Heart right ventricle (tissue), 16 donors: ENCODE measurements at places on chromosomes 4 and X. TPM values are rescaled to one million over a fixed set of nuclear protein-coding genes. Genes with fewer than 3 reads are reported as not detected.

GRCh38 chr4:114136069-114136468 lies 156.6 kb upstream of the ARSJ start:
- no peak for DNase-seq

GRCh38 chr4:5858020-5858769 lies 34.7 kb downstream of the CRMP1 start:
- no peak for DNase-seq

- peak; percentile 6 for DNase-seq
Observed at GRCh38 chrX:80808881-80809411, 731 bp downstream of the BRWD3 start.

Gene TRIM75
- not detected for total RNA-seq

DNA sequence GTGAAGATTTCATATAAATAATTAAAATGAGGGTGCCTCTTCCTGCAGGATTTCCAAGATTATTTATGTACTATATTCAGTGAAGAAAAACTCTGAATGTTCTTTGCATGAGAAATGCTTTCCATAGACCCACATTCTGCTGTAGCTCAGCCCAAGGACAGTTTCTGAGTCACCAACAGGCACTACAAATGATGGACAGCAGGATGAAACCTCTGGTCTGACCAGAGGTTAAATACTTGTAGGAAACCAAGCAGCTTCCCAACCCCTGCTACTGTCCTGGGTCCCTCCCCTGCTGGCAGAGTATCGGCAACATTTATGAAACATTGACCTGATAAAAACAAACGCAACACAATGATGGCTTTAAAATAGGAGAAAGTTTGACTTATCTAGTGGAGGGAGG lies 73.1 kb downstream of the CXXC4 start:
- no peak for DNase-seq

Gene SORCS2
- 0.95 TPM for total RNA-seq

Gene MTNR1A
- total RNA-seq = not detected

DNA sequence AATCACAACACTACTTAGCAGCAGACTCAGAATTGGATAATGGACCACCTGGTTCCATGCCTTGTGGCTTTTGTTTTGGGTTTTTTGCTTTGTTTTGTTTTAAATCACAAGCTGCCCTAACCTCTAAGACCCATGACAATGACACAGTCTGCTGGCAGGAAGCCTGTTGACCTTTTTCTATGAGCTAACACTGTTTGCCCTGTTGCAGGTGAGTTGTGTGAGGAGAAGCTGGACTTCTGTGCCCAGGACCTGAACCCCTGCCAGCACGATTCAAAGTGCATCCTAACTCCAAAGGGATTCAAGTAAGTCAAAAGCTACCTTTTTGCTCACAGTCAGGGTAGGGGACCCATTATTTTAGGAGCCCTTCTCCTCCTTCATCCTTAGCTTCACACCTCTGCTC lies 110.8 kb upstream of the PACRGL start:
- DNase-seq = no peak

- no peak for DNase-seq
Observed at GRCh38 chrX:115229337-115230003, 4.4 kb downstream of the LRCH2 start.

Gene AWAT2
- not detected for total RNA-seq

DNA sequence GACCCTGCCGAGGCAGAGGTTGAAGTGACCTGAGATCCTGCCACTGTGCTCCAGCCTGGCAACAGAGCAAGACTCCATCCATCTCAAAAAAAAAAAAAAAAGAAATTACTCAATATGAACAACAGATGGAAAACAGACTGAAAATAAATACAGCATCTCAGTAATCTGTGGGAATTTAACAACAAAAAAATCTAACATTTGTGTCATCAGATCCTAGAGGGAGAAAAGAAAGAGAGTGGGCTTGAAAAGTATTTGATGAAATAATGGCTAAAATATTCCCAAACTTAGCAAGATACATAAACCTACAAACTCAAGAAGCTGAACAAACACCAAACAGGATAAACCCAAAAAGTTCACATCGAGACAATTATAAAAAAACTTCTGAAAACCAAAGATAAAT lies 84.7 kb downstream of the CENPC start:
- DNase-seq = no peak

GRCh38 chr4:123218981-123219380 lies 177.6 kb upstream of the SPRY1 start:
- no peak for DNase-seq

Gene VCX
- total RNA-seq = not detected

GRCh38 chrX:856566-857290 lies 226.1 kb downstream of the SHOX start:
- no peak for DNase-seq

GRCh38 chr4:123876671-123877101 lies 480.1 kb downstream of the SPRY1 start:
- DNase-seq = no peak

DNA sequence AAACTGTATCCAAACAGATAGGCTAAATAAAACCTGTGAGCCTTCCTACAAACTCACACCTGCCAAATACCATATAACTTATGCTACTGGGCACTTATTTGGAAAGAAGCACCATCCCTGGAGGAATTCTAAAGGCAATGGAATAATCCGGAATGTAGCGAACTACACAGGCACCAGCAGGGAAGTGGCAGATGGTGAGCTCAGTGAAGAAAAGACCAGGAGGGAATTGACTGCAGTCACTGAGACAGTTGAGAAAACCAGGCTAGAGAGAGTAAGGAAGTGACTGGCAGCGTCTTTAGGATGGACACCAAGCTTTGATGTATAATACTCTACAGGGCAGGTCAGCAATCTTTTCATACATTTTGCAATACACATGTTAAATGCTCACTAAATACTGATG lies 16.3 kb downstream of the NDNF start:
- DNase-seq = no peak

GRCh38 chr4:145785391-145786008 lies 105.6 kb downstream of the C4orf51 start:
- no peak for DNase-seq

GRCh38 chrX:5829469-5829868 lies 399.2 kb downstream of the NLGN4X start:
- no peak for DNase-seq

Gene CTAG1A
- total RNA-seq = not detected

Gene PRICKLE3
- total RNA-seq = 9.7 TPM

Gene PCDH18
- total RNA-seq = 3.0 TPM

Gene TCEAL2
- not detected for total RNA-seq

GRCh38 chrX:30904186-30904585 lies 15.1 kb upstream of the TAB3 start:
- DNase-seq = no peak

DNA sequence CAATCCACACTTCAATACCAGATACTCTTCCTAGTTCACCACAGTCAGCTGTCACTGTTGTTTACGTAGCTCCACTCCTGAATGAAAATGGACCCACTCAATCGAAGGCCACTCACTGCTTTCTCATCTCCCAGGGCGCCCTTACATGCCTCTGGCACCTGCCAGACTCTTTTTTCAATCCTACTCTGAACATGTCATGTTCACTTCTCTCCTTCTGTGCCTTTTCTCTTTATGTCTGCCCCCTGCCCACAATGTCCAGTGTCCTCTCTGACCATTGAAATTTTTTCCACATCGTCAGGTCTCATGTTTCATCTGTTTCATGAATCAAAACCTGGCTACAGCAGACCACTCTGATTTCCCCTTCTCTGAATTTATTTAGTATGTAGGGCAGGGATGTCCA lies 1.3 kb upstream of the MGAT4D start:
- DNase-seq = no peak

Gene TCP11X2
- not detected for total RNA-seq

DNA sequence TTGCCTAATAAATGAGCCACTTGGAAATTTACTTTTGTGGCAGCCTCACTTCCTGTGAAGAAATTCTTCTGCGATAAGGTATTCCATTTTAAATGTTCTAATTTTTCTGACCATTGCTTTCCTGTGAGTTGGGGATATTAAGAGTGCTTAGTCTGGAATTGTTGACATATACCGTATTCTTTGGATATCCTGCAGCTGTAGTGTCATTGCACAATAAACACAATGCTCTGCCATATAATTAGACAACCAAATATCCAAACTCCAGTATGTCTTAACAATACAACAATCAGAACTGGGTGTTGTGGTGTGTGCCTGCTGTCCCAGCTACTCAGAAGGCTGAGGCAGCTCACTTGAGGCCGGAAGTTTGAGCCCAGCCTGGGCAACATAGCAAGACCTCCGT lies 99.4 kb downstream of the LUZP4 start:
- no peak for DNase-seq

DNA sequence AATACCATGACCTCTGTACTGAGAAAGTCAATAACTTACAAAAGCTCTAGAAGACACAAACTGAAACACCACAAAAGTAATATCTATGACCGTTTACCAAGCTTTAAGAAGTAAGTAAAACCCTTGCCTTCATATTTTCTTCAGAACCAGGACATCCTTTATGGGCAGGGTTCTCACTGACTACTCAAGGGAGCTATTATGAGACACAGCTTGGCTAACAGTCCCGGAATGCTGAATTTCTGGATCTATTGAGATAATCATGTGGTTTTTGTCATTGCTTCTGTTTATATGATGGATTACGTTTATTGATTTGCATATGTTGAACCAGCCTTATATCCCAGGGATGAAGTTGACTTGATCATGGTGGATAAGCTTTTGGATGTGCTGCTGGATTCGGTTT lies 19.9 kb upstream of the CDS1 start:
- DNase-seq = no peak

DNA sequence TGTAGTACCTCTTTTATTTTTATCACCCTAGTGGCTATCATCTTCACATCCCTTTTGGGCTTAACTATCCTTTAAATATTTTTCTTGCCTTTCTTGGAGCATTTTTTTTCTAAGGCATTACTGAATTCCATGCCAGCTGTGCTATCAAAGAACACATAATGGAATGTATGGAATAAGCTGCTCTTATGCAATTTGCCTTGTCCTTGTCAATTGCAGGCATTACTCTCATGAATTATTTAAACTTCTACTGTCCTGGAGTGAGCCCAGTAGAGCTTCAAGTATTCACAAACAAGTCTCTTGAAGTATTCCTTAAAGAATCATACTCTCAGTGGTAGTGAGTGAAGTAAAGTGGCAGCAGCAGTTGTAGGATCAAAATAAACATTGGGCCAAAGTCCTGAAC lies 144.6 kb upstream of the IGFBP7 start:
- no peak for DNase-seq

DNA sequence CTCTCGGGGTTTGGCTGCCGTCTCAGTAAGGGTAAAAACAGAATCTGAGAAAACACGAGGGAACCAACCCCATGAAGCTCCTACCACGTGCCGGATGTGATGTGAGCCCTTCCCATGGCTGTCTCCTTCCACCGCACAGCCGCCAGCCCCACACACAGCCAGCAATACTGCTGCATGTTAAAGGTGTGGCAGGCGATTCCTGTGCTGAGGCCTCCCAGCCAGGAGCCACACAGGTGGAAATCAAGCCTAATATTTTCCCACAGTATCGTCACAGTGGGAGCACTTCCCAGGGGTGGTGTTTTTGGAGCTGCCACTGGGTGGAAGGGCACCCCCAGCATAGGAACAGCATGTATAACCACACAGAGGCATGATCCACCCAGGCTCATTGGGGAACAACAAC lies 77.5 kb downstream of the SLC2A9 start:
- DNase-seq = no peak

- DNase-seq = no peak
Observed at GRCh38 chr4:15361529-15361928, 66.3 kb upstream of the C1QTNF7 start.

Gene LEF1
- 1.0 TPM for total RNA-seq

GRCh38 chrX:45009371-45010000 lies 136.5 kb downstream of the KDM6A start:
- DNase-seq = no peak

Gene RAB9B
- total RNA-seq = 33.9 TPM

DNA sequence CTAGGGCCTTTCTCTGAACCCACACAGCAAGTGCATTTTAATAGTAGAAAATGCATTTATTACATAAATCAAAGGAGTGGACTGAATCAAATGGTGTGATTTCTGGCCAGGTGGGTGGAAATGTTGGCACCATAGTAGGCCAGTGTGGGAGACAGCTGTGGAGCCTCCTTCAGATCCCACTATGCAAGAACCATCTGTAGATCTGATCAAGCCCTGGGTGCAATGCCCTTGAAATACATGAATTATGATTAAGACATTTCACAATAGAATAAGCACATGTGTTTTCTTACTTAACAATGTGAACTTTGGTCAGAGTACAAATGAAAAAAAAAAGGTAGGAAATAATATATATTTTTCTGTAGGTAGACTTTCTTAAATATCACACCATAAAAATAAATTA lies 204.3 kb downstream of the PCDH7 start:
- no peak for DNase-seq

Gene CLIC2
- total RNA-seq = 7.7 TPM
